ENCODE measurements at places on chromosomes 2 and 18. TPM values are rescaled to one million over a fixed set of nuclear protein-coding genes. Genes with fewer than 3 reads are reported as not detected.

SKOR2 gene
- total RNA-seq, result not detected

NAT8 gene
- total RNA-seq, result not detected

AQP12A gene
- total RNA-seq, result not detected

CAB39 gene
- total RNA-seq, result 128 TPM

FASTKD2 gene
- 42.1 TPM for total RNA-seq

IKZF2 gene
- 8.8 TPM for total RNA-seq

MTA3 gene
- total RNA-seq, result 19.9 TPM

MOGAT1 gene
- not detected for total RNA-seq

SCN1A gene
- total RNA-seq, result not detected
